NCI-H187 (cell line): ENCODE measurements at places on chromosomes 2 and 18.

GRCh38 chr18:49648811-49649210 is 87.0 kb downstream of the LIPG start:
- DNase-seq, result no peak

- no peak for DNase-seq
Measured at GRCh38 chr2:226122041-226122440, 677.6 kb downstream of the IRS1 start.

DNA sequence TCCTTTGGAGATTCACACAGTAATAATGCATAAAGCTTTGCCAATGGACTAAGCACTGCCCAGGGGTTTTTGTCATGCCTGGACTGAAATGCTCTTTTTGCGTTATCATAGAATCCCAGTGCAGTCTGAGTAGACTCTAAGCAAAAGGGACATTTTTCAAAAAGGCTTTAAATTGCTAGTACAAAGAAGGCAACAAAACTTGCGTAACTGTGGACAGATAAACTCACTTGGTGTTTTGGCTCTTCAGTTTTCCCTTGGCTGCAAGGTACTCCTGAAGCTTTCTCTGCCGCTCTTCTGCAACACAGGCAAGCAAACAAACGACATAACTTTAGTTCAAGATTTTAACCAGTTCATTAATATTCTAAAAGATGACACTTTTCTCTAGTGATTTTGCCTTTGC is 2.1 kb downstream of the CKAP2L start:
- DNase-seq, result no peak

DNA sequence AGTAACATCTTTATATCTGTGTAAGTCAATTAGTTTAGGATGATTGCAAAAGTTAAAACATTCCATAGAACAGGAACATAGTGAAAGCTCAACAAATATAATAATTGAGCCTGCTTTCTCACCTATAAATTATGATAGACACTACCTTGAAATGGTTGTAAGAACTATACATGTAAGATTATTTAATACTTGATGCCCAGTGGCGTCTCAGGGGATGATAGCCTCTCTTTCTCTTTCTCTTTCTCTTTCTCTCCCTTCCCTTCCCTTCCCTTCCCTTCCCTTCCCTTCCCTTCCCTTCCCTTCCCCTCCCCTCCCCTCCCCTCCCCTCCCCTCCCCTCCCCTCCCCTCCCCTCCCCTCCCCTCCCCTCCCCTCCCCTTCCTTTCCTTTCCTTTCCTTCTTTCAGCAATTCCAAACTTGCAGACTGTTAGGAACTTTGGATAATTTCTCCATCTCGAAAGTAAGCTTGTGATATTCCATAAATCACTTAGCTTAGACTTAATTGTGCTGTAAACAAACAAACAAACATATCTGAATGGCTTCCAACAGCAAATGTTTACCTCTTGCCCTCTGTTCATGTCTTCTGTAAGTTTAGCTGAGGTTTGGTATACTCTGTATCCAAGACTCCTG is 1102.7 kb downstream of the TSN start:
- DNase-seq, result no peak

DNA sequence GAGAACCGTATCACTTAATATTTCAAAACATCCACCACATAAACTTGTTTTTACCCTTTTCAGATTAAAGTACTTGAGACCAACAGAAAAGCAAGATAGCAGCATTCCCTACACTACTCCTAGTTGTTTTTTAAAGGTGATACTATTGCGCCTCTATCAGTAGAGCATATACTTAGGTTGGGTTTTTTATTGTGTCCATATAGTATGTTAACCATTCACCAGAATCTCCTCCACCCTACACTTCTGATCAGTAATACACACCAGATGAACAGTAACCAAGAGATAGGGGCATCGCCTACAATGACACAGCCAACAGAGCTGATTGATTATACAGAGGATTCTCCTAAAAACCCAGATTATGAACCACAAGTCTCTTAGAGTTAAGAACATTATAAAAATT is 70.1 kb upstream of the ZNF385B start:
- no peak for DNase-seq

DNA sequence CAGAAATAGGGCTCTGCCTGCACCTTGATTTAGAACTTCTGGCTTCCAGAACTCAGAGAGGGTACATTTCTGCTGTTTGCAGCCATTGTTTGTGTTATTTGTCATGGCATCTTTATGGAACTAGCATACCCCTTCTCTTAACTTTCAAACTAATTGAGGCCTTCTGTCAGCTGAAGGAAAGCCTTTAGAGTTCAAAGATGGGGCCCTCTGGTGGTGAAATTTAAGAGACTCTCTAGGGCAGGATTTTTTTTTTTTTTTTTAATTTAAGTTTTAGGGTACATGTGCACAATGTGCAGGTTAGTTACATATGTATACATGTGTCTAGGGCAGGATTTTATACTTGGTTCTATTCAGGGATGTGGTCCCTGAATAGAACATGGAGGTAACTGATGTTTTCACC is 260.6 kb upstream of the LINC00305 start:
- no peak for DNase-seq

DNA sequence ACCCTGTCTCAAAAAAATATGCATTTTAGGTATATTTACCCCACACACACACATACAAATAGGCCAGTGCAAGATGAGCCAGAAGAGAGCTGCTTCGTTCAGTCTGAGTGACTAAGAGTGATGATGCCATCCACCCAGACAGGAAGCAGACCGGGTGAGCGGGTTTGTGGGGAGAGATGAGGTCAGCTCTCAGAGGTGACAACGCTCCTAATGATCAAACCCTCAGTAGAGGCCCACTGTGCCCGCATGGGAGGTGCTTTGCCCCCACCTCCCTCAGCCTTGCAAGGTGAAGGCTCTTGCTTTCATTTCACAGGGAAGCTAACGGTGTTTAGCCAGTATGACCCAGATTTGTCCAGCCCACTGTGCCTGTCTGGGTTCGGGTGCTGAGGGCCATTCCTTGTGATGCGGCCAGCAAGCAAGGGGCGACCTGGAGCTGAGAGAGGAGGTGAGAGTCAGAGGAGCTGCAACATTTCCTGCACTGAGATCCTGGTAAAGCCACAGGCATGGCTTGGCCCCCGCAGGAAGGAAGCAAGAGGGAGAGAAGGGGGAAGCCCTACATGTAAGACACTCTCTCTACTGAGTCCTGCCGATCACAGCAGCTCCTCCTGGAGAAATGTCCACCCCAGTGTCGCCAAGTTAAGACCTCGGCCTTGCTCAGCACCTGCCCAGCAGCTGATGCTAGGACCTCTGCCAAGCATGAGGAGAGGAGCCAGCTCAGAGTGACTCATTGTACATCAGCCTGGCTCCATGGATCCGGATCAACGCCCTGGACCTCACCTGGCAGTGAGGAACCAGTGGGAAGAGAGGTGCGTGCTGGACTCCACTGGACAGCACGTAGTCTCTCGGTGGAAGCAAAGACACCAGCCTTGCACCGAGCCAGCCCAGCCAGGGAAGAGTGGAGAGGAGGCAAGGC is 37.0 kb downstream of the NIFK start:
- DNase-seq, result no peak

DNA sequence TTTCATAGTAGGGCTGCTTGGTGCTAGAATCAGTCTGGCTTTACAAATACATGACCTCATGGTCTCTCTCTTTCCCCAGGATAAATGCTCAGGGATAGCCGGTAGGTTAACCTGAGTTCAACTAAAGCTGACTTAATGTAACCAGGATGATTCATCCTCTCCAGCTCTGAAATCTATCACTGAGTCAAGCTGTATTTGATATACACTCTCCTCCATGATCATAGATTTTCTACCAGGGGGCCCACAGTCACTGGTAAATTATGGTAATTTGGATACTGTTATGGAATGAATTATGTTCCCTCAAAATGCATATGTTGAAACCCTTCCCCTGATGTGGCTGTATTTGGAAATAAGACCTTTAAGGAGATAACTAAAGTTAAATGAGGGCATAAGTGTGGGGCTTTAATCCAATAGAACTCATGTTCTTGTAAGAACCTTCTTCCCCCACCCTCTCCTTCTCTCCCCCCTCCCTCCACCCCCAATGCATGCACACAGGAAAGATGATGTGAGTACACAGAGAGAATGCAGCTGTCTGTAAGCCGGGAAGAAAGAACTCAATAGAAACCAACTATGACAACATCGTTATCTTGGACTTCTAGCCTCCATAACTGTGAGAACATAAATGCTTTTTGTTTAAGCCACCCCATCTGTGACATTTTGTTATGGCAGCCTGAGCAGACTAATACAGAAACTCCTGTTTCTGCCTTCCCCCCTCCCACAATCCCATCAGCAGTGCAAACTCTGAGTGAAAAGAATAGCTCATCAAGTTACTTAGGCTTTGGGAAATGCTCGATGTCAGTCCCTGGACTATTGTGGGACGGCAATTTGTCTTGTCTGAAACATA is 134.9 kb upstream of the KYNU start:
- no peak for DNase-seq

DNA sequence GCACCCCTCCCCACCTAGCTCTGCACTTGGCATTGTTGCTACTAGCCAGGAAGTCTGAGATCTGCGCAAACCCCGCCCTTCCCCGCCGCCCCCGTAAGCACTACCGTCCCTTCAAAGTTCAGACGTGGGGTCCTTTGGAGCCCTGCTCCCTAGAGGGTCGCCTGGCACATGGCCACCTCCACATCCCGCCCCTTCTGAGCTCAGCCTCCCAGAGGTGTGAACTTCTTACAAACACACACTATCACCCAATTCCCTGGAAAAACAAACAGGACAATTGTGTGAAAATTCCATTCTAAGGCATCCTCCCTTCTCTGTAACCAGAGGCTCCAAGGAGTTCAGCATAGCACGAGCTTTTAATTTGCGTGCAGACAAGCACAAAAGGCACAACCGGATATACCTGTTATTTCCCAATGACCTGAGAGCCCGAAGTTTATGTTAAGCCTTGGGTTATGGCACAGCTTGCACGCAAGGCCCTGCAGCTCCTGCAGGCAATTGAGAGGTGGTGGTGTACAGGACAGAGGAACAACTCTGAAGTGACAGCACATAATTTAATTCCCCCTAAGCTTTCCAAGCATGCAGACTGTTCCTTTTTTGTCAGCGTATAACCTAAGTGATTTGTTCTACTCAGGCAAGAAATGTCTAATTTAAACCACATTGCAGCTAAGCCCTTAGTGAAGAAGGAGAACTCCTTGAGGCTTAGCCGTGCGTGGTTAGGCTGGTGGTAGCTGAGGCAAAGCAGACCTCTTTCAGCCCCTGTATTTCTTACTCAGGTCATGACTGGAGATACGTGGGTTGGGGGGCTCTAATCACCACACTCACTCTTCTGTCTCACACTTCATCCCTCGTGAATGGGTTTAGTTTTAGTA is 20.3 kb upstream of the CYP1B1 start:
- no peak for DNase-seq

DNA sequence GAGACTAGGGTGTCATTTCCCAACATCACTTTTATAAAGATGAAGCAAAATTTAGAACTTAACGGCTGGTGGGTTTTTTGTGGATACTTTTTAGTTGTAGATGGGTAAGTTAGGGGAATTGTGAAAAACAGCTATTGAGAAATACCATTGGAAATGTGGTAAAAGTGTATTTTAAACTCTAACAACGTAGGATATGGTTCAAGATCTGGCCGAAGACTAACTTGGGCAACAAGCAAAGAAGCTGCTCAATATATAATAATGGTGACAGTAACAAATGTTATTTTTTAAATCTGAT is 1.6 kb downstream of the DNAH7 start:
- no peak for DNase-seq

- DNase-seq, result no peak
Measured at GRCh38 chr2:138475277-138475776, 26.2 kb upstream of the SPOPL start.

DNA sequence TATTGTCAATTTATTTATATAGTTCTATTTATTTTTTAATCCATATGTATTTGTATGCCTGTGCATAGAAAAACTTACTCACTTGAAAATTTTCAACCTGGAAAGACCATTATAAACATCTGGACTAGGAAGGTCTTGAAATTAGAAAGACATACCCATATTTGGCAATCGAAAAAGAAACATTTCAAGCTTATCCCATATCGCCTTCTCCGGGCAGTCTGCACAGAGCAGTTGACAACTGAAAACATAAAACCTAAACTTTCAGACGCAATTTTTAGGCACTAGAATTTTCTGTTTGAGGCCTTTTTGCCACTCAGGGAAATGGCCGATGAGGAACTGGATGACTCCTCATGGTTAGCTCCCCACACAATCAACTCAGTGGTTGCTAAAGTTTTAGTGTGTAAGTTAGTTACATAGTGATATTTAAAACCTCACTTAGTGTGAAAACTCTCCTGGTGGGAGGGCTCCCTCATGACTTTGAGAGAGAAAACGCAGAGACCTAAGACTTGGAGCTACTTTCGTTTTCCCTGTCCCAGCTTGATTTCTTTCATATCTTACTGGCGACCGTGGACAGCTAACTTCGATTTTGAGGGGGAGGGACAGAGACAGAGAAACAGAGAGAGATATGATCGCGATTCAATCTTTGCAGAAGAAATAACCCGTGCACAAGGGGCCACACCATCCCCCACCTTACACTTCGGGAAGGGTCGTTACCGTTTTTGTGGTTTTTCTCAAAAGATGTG is 3.2 kb upstream of the HOXD12 start:
- DNase-seq, result no peak

DNA sequence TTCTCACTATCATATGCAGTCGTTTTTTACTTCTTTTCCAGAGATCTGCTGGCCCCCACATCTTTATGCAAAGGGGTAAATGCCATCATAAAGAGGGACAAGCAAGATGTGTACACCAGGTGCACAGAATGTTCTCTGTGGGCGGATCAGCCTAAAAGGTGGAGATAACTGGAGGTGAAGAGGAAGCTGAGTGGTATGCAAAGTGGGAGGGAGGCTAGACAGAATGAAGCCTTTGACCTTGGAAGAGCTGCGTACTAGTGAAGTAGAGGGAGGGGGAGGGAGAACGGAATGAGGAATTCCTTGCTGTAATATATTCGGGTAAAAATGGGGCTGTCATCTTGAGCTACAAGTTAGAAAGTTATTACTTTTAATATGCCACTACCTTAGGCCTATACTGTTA is 287.5 kb upstream of the VRK2 start:
- DNase-seq, result peak; percentile 16

GRCh38 chr2:106138543-106139237 is 55.4 kb downstream of the UXS1 start:
- no peak for DNase-seq

GRCh38 chr18:34357944-34358580 is 133.3 kb upstream of the NOL4 start:
- no peak for DNase-seq

GRCh38 chr2:120616261-120616660 is 119.4 kb upstream of the GLI2 start:
- no peak for DNase-seq

- DNase-seq, result no peak
Measured at GRCh38 chr2:200787351-200788120, 24.2 kb upstream of the BZW1 start.

DNA sequence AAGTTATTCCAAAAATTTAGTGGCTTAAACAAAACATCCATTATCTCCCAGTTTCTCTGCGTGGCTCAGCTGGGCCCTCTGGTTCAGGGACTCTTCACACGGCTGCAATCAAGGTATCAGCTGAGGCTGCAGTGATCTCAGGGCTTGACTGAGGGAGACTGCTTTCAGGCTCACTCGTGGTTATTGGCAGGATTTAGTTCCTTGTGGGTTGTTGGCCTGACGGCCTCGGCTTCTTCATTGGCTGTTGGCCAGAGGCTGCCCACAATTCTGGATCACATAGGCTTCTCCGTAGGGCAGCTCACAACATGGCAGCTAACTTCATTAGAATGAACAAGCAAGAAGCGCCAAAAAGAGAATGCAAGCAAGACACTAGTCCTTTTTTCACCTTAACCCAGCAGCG is 90.1 kb downstream of the ABI2 start:
- DNase-seq, result no peak

- DNase-seq, result peak; percentile 3
Measured at GRCh38 chr2:136932700-136933099, 167.4 kb downstream of the THSD7B start.
